ENCODE measurements at places on chromosomes 2 and 18.

DNA sequence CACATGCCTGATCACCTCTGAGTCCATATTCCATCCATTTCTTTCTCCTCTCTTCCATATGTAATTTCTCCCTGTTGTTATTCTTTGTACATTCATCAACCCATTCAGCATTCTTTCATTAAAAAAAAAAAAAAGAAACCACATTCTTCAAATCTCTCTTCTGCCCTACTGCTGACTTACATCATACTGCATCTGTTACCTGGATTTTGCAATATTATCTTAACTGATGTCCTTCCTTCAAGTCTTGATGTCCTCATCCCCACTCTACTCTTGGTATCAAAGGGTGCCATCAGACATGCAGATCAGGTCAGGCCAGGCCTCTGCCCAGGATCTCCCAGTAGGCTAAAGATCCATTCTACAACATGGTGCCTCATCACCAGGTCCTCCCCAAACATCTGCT, 90.6 kb downstream of the SGPP2 start:
- no peak for DNase-seq

- no peak for DNase-seq
Measured at GRCh38 chr2:207662203-207662602, 37.0 kb upstream of the METTL21A start.

DNA sequence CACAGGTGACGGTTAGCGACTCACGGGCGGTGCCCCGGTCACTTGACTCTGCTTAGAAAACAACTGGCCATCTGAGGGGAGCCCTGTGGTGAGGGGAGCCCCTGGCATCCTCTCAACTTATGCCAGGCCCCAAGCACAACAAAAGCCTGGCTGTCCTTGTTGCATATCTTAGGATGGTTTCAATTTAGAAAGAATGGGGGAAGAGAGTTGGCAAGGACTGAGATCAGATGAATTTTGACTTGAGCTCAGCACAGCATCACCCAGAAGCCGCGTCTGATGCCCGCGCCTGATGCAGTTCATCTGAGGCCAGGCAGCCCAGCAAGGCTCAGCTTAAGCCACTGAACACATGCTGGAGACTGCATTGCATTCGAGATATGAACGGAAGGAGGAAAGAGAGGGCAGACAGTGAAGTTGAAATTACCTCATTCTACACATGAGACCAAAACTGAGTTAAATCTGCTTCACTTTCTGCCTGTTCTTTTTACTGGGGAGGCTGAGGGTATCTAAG, 36.8 kb downstream of the MYT1L start:
- no peak for DNase-seq

DNA sequence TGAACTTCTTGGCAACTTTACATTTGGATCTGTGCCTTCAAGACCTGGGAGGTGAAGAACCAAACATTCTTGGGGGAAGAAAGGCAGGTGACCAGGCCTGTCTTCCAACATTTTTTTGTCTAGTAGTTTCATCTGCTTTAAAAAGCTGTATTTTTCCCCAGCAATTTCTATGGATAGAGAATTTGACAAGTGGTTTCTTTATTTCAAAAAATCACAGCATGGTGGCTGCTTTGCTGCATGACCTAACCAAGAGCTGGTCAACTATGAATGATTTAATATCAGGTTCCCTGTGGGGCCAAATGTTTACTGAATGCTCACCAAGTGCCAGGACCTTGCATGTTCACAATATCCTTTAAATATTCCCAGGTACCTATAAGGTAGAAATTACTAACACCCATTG, 19.1 kb downstream of the LRP2 start:
- no peak for DNase-seq

DNA sequence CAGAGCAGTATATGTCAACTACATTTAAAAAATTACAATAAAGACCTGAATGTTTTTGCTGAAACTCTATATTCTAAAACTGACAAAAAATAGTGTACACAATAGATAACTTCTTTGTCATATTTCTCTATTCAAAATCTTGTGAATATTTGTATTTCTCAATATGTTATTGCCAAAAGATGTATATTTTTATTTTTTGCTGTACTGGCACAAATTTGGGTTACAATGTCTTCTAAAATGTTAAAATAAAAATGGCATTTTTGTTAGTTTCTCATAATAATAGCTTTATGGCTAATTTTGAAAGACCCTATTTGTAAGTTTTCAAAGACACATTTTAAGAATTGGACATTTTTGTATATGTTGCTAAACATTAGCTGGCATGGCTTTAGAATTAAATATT, 630 bp upstream of the ARHGEF33 start:
- DNase-seq: no peak
